Right ventricle myocardium superior (tissue), 1 donor: ENCODE measurements at places on chromosomes 1 and 21.

DNA sequence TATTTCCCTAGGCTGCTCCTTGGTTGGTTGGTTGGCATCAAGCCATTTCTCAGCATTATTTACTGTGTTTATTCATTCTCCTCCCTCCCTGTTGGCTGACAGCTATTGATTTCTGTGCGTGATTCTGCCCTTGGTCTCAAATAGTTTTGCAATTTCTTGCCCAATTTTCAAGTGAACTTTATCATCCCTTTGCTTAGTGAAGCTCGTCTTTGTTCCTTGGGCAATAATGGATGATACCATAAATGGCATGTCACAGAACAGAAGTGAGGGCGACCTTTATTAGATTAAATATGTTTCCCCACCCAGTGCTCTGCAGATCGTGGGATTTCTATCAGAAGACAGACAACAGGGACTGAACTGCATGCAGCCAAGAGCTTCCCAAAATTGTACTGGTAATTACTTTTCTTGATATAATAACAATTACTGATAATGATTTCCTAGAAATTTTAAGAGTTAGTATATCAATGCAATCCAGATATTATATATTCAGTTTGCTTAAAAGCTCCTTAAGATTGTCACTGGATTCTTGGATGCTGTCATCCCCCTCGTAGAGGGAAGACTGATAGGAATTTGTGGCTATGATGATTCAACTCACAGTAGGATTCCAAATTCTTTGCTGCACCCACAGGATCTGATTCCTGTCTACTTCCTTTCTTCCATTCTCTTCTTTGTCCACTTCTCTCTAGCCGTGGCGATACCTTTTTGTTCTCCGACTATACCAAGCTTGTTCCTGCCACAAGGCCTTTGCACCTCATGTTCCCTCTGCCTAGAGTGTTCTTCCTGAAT lies 122.1 kb upstream of the KAZN start:
- DNase-seq = no peak

DNA sequence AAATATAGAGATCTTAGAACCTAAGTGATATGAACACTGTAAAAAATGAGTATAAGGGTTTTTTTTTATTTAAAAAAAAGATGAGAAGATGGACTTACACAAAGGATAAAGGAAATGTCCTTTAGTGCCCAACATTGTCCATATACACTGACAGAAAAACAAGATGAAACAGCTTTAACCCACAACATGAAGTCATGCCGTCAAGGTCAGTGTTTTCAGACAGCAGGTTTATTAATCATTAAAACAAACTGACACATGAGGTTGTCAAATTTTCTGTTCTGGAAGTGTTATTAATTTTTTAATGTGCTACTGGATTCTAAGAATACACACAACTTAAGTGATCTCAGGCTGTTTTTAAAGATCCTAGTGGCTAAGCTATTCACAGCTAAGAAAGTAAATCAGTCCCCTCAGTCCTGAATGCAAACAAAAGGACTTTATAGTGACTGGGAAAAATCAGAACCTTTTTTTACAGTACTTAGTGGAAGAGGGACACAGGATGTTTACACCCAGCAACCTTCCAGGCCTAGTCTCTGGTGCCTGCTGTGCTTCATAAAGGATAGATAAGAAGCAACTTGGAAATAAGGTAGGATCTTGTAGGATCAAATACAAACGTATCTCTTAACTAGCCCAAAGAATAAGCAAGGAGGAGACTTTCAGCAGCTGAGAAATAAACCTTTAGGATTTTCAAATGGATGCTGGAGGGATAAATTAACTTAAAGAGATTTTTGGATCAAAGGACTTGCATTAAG lies 21.9 kb upstream of the PKN2 start:
- no peak for DNase-seq

- no peak for DNase-seq
These were observed 177.7 kb upstream of the RAB4A start for GRCh38 chr1:229093238-229093540.

- DNase-seq = no peak
These were observed 39.6 kb upstream of the IRF2BP2 start for GRCh38 chr1:234649432-234650081.

GRCh38 chr21:18443085-18443484 lies 39.5 kb upstream of the TMPRSS15 start:
- no peak for DNase-seq

DNA sequence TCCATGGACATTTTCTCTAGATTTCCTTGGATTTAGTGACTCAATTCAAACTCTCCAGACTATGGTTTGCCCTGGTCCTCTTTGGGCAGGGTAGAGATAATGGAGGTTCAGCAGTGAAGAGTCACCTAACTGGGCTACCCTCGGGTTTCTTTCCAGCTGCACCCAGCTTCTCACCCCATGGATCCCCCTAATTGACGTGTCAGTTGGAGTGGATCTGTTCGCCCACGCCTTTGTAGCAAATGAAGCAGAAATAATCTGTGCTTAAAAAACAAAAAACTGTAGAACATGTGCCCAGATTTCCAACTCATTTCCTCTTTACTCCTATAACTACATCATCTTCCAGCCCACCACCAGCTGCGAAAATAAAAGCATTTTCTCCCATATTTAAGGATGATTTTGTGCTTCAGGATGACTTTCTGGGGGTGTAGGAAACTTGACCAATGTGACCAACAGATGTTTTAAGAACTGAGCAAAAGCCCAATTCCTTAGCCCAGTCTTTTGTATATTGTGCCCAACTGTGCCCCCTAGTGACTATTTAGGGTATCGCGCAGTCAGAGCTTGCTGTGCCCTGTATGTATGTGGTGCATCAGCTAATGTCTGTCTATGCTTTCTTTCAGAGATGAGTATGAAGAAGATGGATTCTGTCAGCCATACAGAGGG lies 66.5 kb upstream of the UBE2U start:
- peak; percentile 79 for DNase-seq

GRCh38 chr1:42848823-42849537 lies 2.6 kb downstream of the ZNF691 start:
- no peak for DNase-seq

GRCh38 chr1:47709019-47709871 lies 271.4 kb downstream of the FOXD2 start:
- DNase-seq = no peak

- DNase-seq = no peak
These were observed 6.5 kb downstream of the MEX3A start for GRCh38 chr1:156075775-156076204.

DNA sequence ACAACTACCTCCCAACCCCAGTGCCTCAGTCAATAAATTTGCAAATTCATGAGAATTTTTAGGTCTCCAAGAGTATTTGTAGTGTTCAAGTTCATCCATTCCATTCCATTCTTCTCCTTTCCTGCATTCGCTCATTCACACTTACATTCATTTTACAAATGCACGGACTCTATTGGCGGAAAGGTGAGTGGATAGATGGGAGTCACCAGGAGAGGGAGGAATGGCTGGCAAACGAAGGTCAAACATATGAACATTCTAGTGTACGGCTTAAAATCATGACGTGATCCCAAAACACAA lies 2.5 kb downstream of the LORICRIN start:
- no peak for DNase-seq

DNA sequence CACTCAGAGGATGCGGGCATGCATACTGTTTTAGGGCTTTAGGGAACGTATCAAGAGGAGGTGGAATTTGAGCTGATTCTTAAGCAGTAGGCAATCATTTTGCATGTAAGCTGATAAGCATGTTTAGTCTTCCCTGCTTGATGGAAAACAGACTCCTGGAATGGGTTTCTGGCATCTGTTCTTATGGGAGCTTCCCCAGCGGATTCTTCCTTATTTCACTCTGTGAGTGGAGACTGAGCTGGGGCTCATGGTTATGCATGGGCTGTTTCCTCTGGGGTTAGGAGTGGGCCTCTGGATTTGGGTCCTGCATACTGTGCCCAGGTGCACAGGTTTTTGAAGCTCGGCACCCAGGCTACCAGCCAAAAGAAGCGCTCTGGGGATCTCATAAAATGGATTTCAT lies 93.4 kb downstream of the DIRAS3 start:
- DNase-seq = no peak

GRCh38 chr1:116751146-116751545 lies 3.1 kb upstream of the CD2 start:
- DNase-seq = no peak

- DNase-seq = no peak
These were observed 38.4 kb downstream of the ZP4 start for GRCh38 chr1:237852342-237852741.

GRCh38 chr1:14345946-14346550 lies 252.4 kb upstream of the KAZN start:
- no peak for DNase-seq

DNA sequence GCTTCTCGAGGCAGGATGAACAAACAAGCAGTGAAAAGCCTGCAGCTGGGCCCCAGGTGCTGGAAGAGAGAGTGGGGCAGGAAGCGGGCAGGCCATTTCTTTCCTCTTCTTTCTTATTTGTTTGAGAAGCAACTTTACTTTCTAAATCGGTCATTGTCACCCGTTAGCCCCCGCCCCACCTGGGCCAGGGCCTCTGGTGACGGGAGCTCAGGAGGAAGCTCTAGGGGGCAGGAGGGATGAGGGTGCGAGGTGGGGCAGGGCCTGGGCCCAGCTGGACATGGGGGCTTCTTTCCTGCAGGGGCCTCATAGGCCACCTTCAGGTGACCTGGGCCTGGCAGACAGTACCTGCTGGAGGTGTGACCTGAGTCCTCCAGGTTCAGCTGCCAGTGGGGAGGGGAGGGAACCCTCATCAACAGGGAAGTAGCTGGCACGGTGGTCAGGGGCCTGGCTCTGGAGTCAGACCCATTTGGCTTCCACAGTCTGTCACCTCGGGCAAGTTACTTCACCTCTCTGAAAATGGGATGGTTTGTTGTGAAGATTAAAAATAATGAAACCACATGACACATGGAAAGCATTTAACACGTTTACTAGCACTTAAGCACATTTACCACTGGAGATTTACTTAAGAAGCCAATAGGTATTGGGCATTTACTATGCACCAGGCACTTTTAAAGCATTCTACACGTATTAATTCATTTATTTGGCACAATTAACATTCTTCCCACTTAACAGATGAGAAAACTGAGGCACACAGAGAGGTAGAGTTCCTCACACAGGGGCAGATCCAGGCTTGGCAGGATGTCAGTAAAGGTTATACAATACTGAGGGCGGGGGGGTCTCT lies 54.1 kb upstream of the ID3 start:
- DNase-seq = no peak

DNA sequence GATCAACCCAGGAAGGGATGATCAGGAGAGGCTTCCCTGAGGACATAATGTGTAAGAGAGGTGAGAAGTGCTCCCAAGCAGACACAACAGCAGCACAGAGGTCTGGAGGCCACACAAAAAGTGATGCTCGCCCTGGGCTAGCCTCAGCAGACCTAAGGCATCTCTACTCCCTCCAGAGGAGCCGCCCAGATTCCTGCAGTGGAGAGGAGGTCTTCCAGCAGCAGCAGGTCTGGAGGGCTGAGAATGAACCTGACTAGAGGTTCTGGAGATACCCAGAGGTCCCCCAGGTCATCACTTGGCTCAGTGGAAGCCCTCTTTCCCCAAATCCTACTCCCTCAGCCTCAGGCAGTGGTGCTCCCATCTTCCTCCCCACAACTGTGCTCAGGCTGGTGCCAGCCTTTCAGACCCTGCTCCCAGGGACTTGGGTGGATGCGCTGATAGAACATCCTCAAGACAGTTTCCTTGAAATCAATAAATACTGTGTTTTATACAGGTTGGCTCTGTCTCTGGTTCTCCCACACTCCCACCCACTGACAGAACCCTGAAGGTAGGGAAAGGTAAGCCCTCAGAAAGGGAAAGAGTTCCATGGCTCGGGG lies 5.0 kb downstream of the GJB3 start:
- DNase-seq = no peak

DNA sequence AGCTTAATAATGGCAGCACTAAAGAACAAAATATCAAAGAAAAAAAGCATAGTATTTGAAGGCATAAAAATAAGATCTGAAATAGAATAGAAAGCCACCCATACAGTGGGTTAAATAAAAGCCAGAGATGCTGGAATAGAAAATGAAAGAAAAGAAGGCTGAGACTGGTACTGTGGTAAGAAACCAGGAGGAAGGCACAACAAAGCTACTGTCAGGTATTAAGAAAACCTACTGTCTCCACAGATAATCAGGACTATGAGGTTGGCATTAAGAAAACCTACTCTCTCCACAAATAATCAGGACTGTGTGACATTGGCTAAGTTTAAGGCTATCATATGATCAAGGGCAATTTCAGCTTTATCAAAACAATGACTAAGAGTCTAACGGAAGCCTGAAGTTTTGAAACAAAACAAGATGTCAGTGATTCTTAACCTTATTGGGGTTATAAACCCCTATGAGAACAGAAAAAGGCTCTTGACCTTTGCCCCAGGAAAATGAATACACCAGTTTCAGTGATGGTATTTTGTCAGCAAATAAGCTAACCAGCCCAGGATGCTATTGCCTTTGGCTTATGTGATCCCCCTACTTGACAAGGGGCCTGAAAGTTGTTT lies 24.4 kb downstream of the MCOLN2 start:
- DNase-seq = no peak

GRCh38 chr1:211352985-211353515 lies 26.4 kb downstream of the TRAF5 start:
- no peak for DNase-seq

DNA sequence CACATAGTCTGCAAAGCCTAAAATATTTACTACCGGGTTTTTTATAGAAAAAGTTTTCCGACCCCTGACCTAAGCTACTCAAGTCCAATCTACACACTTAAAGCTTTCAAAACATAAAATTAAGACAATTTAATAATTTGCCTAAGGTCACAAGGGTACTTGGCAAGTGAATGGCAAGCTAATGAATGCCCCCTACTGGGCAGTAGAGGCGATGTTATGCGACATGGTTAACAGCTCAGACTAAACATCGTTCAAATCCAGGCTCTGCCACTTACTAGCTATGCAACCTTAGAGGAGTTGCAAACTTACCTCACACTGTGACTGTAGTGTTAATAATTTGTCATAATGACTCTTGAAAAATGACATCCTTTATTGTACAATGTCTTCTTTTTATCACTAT lies 317.2 kb upstream of the NFIA start:
- no peak for DNase-seq

DNA sequence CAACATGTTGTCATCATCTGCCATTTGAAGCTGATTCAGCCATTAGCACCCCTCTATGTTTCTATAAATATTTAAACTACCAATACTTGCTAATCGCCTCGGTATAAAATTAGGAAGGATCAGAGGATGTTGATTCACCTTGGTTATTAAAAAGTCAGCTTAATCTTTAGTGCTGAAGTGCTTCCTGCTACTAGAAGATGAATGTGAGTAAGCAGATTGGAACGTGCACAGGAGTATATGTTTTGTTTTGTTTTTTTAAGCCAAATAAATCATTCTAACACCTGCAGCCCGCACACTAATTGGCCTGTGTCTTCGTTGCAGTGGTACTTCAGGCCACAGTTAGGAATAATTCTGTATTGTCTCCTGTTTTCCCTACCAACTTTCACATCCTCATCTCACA lies 485.7 kb downstream of the AJAP1 start:
- DNase-seq = no peak

DNA sequence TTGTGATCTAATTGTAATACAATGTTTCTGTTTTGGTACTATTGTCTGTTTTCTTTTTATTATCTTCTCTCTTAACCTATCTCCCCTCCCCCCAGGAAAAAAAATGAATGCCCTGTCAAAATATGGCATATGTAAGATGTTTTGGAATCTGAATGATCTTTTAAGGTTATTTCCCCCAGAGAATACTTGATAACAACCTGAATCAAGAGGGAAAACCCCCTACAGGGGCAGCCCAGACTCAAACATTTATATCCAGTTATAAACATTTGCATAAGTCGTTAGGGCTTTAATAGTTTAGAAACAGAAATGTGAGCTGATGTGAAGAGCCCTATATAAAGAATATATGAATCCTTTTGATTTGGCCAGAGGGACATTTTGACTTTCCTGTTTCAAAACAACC lies 169.5 kb downstream of the VAV3 start:
- no peak for DNase-seq
